GM04503 (cell line): ENCODE measurements at places on chromosomes 3 and 15.

DNA sequence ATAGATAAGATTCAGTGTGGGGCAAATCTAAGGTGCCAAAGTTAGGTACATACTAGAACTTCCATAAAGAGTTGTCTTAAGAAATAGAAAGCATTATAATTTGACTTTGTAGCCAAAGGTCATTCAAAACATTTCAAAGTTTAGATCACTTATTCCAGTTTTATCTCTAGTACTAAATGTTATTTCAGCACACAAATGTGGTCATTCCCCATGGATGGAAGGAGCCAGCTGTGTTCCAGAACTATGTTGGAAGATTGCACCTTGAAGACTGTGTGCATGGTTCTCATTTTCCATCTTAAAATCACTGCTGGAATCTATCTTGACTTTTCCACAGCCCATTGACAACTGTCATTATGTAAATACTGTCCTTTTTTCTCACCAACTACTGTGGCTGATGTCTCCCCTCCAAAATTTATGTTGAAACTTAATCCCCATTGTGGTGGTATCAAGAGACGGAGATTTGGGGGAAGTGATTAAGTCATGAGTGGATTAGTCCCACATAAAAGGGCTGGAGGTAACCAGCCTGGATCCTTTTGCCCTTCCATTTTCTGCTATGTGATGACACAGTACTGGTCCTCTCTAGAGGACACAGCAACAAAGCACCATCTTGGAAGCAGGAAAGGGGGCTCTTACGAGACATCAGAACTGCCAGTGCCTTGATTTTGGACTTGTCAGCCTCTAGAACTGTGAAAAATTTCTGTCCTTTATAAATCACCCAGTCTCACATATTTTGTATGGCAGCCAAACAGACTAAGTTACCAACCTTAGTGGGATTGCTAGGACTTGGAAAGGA, 24.0 kb downstream of the TGFBR2 start:
- DNase-seq, result no peak

- DNase-seq, result no peak
These were observed 69.7 kb upstream of the SPRED1 start for GRCh38 chr15:38182900-38183299.

DNA sequence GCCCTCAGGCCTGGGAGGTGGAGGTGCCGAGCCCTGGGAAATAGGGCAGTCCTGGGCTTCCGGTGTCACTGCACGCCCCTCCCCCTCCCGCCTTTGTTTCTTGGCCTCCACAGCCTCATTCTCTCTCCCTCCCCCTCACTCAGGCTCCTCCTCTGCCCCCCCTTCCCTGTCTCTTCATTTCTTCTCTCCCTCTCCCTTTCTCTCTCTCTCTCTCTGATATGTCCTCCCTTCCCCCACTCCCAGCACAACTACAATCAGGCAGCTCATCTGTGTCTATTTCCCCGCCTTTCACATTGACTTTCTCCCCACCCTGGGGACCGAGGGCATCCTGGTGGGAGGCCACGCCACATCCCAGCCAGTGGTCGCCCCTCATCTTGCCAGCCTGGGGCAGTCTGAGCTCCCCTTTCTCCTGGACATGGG, 40.2 kb downstream of the IDH2 start:
- no peak for DNase-seq

GRCh38 chr3:134150476-134150875, 100.2 kb downstream of the RYK start:
- no peak for DNase-seq

DNA sequence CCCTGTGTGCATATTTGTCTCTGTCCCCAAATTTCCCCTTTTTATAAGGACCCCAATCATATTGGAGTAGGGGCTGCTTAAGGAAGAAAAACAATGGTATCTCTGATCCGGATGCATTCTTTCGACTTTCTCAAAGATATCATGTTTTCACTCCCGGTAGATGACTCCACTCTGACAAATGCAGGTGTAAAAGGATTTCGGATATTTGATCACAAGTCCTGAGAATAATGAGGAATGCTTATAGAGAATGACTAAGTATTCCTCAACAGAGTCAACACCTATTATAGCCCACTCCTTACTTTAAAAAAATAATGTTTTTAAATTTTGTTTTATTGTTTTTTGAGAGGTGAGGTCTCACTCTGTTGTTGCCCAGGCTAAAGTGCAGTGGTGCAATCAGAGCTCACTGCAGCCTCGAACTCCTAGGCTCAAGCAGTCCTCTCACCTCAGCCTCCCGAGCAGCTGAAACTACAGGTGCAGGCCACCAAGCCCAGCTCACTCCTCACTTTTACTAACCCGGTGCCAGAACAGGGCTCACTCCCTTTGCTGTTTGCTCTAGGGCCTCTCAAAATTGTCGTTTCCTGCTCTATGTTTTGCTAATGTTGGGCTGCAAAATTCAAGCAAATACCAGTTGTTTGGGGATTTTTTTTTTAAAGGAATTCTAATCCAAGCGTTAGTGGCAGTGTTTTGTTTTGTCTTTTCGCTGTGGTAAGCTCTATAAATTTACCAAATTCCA, 24.6 kb downstream of the COL8A1 start:
- DNase-seq, result no peak

DNA sequence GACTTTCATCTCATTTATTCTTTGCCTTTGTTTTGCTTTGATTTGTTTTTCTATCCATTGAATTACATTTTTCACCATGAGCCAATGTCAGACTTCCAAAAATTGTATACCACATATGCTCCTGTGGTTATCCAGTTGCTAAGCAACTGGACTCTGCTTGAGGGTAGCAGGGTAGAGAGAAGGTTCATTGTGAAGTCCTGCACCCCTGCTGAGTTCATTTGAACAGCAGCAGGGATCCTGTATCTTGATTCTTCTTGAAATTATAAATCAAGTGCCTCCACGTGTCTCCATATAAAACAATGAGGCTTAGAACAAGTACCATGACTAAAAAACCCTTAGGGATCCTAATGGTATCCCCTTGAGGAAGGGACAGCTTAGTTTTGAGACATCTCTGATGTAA, 449.3 kb downstream of the ROBO2 start:
- no peak for DNase-seq
